ENCODE measurements at places on chromosomes 11 and 22. TPM values are rescaled to one million over a fixed set of nuclear protein-coding genes. Genes with fewer than 3 reads are reported as not detected.

GRCh38 chr11:92240916-92241315 lies 16.3 kb downstream of the FAT3 start:
- peak; percentile 14 for DNase-seq

GRCh38 chr11:9759519-9760192 lies 95.8 kb downstream of the SWAP70 start:
- peak; percentile 59 for DNase-seq

Gene XKR3
- not detected for total RNA-seq

DNA sequence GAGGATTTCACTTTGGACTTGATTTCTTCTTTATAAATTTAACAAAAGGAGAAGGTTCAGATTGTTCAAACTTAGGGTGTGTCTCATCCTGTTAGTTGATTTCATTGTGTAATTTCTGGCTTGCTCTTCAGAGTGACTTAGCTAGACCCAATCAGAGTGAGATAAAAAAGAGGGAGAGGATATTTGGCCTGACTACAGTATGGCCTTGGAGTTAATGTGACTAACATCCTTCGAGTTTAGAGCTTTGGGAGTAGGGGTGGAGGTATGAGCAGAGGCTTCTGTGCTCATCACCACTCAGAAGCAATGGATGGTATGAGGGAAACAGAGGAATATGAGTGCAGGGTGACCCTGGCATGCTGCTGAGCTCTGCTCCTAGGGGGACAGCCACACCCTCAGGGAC lies 114.2 kb downstream of the ME3 start:
- no peak for DNase-seq
